COR-L47 (cell line): ENCODE measurements at places on chromosomes 2 and 18.

DNA sequence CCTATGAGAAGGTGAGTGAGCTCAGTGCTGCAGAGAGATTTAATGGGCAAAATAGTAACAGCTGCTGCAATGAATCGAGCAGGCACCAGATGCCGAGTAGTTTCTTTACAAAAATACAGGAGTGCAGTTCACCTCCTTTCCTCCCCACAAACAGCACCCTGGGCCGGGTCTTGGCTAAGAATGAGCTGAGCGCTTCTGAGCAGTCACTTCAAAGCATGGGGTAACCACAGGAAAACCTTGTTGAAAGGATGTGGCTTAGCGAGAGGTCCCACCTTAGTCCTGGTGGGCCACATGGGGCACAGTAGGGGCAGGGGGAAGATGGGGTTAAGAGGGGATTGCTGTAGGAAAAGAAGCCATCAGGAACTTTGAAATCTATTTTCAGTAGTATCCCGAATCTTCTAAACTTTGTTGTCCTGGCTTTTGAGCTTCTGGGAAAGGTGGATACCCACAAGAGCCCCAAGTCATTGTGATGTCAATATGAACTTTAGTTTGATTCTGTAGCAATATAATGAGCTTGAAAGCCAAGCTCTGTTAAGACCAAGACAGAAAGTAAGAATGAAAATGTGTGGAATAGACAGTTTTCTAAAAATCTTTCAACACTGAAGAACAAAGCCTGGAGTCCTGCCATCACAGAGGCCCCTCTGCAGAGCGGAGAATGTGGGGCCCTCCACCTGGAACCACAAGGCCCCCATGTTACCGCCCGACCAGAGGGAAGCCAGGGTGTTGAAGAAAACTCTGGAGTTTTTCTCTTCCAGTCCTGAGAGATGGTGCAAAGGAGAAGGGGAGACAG, 101.0 kb upstream of the ZNF236 start:
- no peak for DNase-seq

- no peak for DNase-seq
Observed at GRCh38 chr2:239324456-239324855, 76.4 kb downstream of the HDAC4 start.

- DNase-seq: no peak
Observed at GRCh38 chr2:2719015-2719414, 387.9 kb upstream of the MYT1L start.

- DNase-seq: no peak
Observed at GRCh38 chr2:115946891-115947290, 1504.5 kb downstream of the DPP10 start.

GRCh38 chr2:57876313-57876712, 170.3 kb upstream of the VRK2 start:
- DNase-seq: no peak

GRCh38 chr2:121085801-121086200, 199.2 kb downstream of the TFCP2L1 start:
- peak; percentile 72 for DNase-seq

DNA sequence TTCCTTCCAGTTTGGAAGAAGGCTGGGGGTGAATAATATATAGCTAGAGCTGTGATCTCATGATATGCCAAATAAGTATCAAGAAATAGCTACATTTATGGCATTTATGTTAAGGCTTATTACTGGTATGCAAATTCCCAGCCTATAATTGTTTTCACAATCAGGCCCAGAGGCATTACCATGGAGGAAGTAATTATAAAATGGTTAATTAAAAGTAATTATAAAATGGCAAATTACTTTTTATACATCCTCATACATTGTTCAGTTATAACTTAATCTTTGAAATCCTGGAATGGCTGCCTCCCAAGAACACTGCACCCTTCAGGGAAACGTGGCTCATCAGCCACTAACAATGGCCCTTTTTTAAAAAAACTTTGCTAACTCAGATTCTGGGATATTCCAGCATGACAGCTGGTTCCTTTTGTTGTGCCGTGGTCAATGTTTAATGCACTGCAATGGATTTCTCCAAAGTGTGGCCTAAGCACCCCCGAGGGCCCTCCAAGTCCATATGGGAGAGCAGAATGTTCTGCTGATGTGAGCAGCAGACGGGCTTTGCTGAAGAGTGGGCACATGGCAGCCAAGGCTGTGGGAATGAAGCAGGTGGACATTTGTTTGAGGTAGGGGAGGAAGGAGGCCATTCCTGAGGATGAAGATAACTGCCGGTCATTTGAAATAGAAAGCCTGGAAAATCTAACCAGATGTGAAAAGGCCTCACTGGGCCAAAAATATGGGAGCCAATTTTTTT, 483.5 kb upstream of the GCFC2 start:
- no peak for DNase-seq

DNA sequence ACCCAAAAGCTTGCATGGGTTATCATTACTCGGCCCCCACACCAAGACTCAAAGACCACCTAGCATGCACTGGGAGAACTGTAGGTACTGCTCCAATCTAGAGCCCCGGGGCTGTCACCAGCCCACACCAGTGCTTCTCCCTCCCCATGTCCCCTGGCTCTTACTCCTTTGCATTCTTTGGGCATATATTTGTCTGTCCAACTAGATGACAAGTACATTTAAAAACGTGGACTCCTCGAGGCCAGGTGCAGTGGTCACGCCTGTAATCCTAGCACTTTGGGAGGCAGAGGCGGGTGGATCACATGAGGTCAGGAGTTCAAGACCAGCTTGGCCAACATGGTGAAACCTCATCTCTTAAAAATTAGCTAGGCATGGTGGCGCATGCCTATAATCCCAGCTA, 7.8 kb downstream of the AFG3L2 start:
- no peak for DNase-seq

GRCh38 chr18:45932708-45933107, 34.4 kb downstream of the EPG5 start:
- no peak for DNase-seq

DNA sequence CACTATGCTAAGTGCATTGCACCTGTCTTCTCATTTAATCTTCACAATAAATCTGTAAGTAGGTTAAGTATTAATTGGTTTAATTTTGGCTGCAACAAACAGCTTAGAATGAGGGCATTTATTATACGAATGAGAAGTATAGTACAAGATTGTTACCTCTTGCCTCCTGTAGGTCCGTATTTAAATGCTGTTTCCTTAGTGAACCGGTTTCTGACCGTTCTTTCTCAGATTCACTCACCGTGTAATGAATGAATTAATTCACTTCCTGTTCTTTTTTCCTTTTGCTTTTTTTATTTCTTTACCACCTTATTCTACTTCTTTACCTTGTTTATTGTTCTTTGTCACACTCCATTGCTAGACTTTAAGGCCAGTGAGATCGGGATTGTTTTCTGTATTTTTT, 153.8 kb upstream of the RASGRP3 start:
- no peak for DNase-seq

GRCh38 chr2:95041060-95041823, 15.7 kb downstream of the MAL start:
- no peak for DNase-seq

GRCh38 chr2:75640621-75641121, 5.9 kb upstream of the MRPL19 start:
- DNase-seq: peak; percentile 31

GRCh38 chr18:57434536-57435494, at the start of gene ONECUT2:
TSS of gene ONECUT2 (plus strand) at chr18:57435374. CDS start at chr18:57435717, 343 bp downstream.
- peak; percentile 99 for DNase-seq

GRCh38 chr2:171482308-171482707, 40.0 kb upstream of the CYBRD1 start:
- DNase-seq: no peak

DNA sequence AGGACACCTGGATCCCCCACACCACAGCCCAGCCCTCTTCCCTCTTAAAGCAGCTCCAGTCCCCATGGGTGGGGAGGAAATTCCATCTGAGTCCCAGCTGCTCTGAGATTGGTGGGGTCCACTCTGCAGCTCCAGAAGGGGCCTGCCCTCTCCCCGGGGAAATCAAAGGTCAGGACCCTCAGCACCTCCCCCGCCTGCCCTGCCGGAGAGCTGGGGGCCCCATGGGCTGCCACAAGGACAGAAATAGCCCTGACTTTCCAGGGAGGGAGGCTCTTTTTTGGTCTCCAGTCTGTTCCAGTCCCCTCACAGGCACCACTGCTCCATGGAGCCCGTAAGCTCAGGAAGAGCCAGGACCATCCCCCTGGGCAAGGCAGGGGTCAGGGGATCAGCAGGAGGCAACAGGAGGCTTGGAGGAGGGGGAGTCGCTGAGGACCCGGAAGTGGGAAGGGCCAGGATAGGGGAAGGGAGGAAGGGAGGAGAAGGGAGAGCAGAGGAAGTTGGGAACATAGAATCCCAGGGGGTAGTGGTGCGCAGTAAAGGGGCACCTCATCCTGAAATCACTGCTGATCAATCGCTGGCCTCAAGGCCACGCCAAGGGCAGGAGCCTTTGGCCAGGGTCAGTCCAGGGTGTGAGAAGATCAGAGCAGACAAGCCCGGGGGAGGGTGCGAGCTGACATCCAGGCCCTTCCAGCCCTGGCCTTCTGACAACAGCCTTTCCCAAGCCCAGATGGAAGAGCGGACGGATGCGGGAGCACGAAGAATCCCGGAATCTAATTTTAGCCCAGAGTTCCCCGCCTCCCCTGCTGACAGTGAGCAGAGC, 7.6 kb downstream of the ADRA2B start:
- no peak for DNase-seq

GRCh38 chr2:43737097-43737854, 36.6 kb upstream of the DYNC2LI1 start:
- no peak for DNase-seq

GRCh38 chr18:58215011-58215410, 171.0 kb downstream of the NEDD4L start:
- no peak for DNase-seq

DNA sequence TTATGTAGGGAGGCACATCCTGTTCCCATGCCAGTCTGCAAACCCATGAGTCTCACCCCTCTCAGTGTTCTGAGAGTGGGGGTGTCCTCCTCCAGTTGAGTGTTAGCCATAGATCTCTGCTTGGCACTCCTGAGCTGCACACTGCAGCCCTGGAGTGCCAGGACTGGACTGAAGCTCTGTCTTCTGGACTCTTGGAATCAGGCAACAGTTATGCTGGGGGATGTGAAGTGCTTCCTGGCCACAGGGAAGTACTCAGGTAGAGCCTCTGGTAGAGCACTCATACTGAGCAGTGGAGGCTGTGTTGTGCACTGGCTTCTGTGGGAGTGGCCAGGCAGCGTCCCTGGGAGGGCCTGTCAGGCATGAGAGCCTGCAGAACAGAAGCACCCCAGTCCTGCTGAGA, 43.0 kb downstream of the SERPINB7 start:
- DNase-seq: no peak

DNA sequence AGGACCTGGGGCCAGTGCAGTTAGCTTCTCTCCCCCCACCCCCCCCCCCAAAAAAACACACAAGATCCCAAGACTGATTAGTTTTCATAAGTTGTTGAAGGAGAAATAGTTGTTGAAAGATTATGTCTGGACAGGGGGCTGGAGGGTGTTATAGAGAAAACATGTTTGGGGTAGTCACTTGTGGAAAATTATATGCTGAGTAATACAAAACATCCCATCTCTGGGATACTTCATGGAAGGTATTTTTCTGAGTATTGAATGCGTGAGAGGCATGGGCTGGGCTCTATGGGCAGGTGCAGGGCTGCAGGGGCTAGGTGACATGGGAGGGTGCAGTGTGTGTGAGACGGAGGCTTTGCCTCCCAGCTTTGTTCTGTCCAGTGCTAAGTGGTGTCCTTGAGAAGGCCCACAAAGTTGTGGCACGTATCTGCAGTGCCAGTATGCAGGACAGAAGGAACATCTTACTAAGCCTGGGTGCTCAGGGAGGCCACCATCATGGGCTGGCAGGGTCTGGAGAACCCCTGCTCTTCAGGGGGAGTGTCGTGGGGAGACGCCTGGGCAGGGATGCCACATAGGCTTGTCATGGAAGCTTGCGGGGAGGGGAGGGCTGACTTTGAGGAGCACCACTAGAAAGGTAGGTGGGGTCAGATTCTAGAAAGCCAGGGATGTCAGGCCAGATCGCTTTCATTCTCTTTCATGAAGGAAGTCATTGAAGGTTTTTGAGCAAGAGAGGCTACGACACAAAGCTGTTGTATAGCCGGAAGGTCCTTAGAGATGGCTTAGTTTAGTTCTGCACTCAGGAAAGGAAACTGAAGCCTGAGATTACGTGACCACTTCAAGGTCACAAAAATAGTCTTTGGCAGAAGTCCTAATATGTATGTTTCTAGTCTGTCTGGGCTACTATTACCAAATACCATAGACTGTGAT, 232.0 kb downstream of the LDLRAD4 start:
- DNase-seq: no peak

GRCh38 chr18:48318436-48318835, 90.7 kb downstream of the ZBTB7C start:
- DNase-seq: peak; percentile 96
